NCI-H2107 (cell line): ENCODE measurements at places on chromosomes 2 and 18.

DNA sequence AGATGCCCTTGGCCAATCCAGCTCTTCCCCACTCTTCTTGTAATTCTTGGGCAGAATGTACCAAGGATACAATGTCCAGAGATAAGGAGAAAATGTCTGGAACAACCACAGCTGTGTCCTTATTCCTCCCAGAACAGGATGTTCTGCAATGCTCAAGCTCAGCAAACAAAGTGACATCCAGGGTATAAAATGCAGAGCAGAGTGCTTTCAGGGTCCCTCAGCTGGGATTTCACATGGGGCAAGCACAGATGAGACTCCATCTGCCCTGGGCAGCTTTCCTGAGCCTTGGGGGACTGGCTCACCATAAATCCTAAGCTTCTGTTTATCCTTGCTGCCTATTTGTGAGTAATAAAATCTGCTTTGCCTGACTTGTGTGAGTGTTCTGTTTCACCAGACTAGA, 127.4 kb downstream of the VAPA start:
- DNase-seq = no peak

- DNase-seq = no peak
These were observed 38.7 kb downstream of the CCDC138 start for GRCh38 chr2:108825254-108825653.

- DNase-seq = no peak
These were observed 71.4 kb upstream of the ZNF385B start for GRCh38 chr2:179932786-179933185.

DNA sequence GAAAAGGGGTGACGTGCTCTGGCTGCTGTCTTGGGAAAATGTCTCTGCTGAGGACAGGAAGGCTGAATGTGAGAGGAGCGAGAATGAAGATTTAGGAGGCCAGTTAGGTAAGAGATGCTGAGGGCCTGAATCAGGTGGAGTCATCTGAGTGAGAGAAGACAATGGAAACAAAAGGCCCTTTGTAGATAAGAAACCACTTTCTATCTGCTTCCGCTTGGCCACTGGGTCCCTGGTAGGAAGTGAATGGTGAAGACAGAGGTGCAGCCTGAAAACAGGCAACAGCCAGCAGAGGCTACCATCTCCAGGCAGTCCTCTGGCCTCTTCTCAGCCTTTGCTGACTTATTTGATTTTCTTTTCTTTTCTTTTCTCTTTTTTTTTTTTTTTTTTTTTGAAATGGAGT, 374.0 kb upstream of the SLC14A2 start:
- no peak for DNase-seq

- no peak for DNase-seq
These were observed 81.6 kb downstream of the AGAP1 start for GRCh38 chr2:235575431-235575830.

DNA sequence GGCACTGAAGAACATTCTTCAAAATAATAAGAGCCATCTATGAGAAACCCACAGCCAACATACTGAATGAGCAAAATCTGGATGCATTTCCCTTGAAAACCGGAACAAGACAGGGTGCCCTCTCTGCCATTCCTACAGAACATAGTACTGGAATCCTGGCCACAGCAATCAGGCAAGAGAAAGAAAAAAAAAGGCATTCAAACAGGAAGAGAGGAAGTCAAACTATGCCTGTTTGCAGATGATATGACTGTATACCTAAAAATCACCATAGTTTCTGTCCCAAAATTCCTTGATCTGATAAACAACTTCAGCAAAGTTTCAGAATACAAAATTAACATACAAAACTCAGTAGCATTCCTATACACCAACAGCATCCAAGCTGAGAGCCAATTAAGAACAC, 119.5 kb upstream of the PARD3B start:
- DNase-seq = no peak

DNA sequence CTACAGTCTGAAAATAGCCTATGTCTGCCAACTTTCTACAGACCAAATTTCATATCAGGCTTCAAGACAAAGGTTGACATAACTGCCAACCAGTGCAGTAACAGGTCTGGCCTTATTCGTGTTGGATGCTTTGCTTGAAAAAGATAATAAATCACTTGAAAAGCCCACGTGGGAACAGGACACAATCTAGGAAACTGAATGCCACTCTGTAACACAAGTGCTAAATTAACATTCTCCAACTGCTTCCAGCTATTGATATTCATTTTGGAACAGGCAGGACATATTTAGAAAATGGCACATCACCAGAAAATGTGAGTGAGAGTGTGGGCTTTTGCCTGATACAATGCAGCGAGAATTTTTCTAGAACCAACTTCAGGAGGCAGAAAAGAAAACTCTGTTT, 165.9 kb upstream of the CCDC150 start:
- no peak for DNase-seq

DNA sequence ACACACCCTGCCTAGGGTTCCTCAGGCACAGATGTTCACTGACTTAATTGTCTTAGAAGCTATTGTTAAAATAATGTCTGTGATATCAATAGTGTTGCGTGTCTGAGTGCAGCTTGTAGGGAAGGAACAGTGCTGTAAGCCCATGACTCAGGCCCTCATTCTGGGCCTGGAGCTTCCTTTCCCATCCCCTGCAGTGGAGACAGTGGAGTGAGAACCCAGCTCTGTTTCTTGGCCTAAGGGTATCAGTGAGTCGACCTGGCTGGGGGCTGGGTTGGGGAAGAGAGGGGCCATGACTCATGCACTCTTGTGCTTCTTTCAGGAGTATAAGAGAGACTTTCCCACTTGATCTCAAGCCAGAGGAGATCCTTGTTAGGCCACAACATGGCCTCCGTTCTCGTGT, 106.8 kb downstream of the HRH4 start:
- no peak for DNase-seq

DNA sequence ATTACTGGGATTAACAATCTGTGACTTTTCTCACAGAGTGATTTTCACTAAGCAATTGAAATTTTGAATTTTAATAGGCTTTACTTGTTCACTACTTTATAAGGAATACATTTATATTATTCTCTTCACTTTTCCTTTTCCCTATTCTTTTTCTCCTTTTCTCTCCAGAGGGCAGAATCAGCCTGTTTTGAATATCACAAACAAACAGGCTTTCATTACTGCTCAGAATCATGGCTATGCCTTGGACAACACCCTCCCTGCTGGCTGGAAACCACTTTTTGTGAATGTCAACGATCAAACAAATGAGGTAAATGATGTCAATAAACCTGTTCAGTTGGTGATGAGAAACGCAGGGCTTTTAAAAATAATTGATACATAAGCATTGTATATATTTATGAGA, 35.3 kb downstream of the CPS1 start:
- DNase-seq = no peak

GRCh38 chr2:111618978-111619902, 264.8 kb downstream of the ANAPC1 start:
- DNase-seq = no peak

DNA sequence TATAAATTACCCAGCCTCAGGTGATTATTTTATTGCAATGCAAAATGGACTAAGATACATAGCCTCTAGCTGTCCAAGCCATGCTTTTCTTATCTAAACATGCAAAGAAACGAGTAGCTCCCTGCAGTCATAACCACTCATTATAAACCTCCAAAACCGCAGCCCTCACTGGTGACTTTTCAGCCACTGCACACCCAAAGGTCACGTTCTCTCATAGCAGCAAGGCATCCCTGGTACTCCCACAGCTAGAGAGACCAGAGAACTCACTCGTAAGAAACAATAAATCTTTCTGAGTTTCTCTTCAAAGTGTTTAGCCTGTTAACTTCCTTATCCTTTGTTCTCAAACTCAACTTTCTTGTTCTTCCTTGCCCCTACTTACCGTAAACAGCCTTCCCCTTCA, 28.5 kb upstream of the RALBP1 start:
- DNase-seq = no peak

DNA sequence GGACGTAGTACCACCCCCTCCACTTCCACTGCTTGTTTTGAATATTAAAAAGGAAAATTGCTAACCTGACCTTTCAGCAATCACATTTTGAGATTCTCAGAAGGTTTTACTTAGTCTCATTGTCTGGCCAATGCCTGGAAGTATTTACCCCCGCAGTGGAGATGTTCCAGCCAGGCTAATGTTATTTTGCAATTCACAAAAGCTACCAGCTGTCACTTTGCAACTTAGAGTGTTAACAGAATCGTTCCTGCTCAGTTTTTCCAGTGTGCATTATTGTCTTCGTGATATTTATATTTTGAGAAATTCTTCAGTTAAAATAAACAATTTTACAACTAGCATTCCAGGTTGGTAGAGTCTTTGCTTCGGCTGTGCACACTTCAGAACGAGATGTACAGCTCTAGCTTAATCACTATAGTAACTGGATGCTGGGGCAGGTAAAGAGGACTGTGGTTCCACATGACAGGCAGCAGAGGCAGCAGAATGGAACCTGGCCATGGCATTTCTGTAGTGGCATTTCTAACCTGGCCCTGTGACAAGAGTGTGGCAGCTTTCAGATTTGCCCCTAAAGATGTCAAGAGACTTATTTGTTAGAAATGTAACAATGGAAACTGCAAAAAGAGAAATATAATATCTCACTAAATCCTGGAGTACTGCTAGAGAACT, 85.1 kb downstream of the DTNA start:
- DNase-seq = no peak

GRCh38 chr2:136104977-136105376, 13.0 kb downstream of the CXCR4 start:
- DNase-seq = no peak

GRCh38 chr2:42233976-42234441, 64.9 kb downstream of the EML4 start:
- no peak for DNase-seq

GRCh38 chr2:233764761-233765160, 4.7 kb downstream of the UGT1A1 start:
- DNase-seq = no peak

DNA sequence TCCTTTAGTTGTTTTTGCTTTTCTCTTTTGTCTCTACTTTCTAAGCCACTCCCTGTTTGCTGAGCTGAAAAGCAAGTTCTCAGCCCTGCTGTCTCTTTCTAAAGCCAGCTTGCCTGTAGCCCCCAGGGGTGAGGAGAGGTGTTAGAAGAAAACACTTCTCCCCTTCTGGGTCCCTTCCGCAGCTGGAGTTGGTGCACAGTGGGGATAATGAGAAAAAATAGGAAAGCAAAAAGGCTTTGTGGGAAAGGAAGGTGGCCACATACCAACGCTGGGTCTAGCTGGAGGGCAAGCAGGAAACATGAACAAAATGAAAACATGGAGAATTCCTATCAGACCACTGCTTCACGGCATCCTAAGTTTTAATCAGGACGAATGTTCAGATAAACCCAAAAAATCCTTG, 15.5 kb upstream of the SLC20A1 start:
- no peak for DNase-seq

GRCh38 chr2:78408795-78409118, 616.7 kb upstream of the REG3G start:
- no peak for DNase-seq

GRCh38 chr2:74696829-74697228, 42.8 kb downstream of the SEMA4F start:
- DNase-seq = no peak

GRCh38 chr18:44967599-44967998, 286.9 kb downstream of the SETBP1 start:
- DNase-seq = no peak

GRCh38 chr2:189858291-189858690, 74.0 kb downstream of the PMS1 start:
- DNase-seq = no peak

DNA sequence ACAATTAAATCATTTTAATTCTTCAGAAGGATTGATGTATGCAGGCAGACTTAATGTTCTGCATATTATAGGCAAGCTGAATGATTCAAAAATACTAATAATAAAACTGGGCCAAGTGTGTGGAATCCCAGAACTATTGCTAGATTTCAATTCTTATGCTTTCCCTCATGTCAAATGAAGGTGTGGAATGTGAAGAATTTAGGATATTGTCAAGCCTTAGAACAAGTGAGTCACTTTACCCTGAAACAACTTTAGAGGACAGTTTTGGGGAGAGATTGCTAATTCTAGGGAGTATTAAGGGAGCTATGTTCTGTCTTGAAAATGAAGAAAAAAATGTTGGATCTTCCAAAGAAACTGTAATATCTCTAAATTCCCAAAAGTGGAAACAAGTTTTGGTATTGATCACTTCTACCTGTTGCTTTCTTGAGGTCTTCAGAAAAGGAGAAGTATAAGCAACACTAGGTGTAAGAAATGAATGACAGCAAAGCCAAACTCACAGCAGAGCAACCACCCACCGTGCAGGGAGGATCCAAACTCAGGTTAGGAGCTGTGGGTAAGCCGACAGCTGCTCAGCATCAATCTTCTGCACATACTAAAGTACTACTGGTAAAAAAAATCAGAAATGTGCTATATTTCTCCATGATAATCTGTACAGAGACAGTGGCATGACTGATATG, 818.1 kb downstream of the SLC4A3 start:
- no peak for DNase-seq

DNA sequence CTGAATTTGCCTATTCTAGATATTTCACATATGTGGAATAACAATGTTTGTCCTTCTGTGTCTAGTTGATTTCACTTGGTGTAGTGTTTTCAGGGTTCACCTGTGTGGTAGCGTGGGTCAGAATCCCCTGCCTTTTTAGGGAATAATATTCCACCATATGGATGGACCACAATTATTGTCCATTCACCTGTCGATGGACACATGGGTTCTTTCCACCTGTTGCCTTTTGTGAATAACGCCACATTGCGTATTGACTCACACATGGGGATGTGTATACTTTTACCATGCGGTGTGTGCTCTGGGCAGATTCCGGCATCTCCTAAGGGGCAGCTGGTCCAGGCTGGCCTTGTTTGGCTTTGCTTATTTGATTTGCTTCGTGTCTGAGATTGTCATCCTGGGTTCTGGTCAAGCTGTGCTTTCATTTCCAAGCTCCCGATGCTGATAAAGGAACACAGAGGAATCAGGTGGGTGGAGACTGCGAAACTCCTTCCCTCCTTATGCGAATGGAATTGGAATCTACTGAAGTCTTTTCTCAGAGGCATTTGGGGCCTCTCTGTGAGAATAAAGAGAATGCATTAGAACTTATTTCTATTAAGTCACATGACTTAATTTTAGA, 18.9 kb upstream of the ALLC start:
- DNase-seq = no peak

DNA sequence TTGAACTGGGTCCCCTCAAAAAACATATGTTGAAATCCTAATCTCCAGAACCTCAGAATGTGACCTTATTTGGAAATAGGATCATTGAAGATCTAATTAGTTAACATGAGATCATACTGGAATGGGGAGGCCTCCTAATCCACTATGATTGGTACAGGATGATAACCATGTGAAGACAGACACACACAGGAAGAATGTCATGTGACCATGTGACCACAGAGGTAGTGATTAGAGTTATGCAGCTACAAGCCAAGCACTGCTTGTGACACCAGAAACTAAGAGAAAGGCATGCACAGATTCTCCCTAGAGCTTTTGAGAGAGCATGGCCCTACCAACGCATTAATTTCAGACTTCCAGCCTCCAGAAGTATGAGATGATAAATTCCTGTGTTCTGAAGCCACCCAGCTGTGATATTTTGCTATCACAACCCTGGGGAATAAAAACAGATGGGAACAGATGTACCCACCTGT, 47.0 kb upstream of the TGIF1 start:
- DNase-seq = no peak

- DNase-seq = no peak
These were observed 198.9 kb upstream of the PIK3C3 start for GRCh38 chr18:41756141-41756540.

- no peak for DNase-seq
These were observed 1098.0 kb upstream of the ZEB2 start for GRCh38 chr2:145617906-145618305.

GRCh38 chr2:20641123-20641985, 9.5 kb downstream of the HS1BP3 start:
- no peak for DNase-seq

- no peak for DNase-seq
These were observed 89.7 kb downstream of the LRP1B start for GRCh38 chr2:142041105-142041504.

GRCh38 chr2:75528221-75528977, 32.3 kb downstream of the EVA1A start:
- DNase-seq = no peak
